ENCODE measurements at places on chromosomes 4 and X.

DNA sequence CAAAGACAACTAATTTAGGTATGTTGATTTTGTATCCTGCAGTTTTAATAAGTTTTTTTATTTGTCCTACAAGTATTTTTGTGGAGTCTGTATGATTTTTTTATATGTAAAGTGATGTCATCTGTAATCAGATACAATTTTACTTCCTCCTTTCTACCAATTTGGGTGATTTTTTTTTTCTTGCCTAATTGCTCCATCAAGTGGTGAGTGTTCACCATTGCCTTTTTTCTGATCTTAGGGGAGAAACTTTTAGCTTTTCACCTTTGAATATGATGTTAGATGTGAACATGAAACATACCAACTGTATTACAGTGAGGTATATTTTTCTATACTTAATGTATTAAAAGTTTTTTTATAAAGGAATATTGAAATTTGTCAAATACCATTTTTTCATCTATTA is 362.3 kb downstream of the PABPC4L start:
- no peak for DNase-seq

DNA sequence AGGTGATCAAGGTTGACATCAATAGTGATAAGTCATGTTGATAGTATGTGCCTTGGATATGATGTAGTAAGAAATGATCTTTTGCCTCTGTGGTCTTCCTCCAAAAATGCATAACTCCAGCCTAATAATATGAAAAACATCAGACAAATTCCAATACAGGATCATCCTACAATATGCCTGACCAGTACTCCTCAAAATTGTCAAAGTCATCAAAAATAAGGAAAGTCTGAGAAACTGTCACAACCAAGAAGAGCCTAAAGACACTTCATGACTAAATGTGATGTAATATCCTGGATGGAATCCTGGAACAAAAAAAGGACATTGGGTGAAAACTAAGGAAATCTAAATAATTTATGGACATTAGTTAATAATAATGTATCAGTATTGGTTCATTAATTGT is 50.3 kb upstream of the LCORL start:
- no peak for DNase-seq

DNA sequence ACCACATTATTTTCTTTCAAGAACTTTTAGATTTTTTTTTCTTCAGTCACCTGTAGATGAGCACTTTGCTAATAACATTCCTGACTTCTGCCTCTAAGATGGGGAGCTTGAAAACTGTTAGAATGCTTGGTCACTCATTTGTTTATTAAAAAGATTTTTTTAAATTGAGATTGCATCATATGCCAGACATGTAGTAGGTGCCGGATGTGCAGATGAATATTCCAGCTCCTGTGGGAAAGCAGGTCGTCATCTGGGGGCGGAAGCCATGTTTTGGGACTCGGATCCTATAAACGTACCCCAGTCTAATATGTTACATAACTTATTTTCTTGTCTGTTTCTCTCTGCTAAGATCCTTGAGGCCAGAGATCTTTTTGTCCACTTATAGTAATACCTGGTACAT is 236.8 kb downstream of the ARHGAP10 start:
- DNase-seq = no peak

DNA sequence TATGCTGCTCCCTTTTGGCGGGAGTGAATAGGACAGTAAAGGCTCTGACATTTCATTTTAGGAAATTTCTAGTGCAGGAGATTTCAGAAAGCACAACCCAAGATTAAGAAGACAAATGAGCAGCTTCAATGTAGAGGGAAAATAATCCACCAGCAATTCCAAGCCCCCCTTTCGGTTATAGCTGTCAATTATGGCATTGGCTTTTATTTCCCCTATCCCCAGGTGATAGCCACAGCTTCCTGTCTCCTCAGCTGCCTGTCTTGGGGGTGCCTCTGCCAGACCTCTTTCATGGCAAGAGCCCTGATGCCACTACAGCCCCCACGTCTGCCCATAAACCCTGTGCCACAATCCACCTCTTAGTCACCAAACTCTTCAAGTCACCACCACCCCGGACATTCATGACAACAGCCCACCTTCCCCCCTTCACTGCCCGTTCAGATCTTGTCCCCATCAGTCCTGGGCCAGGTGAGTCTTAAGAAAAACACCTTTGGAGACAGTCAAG is 48.4 kb upstream of the CLNK start:
- DNase-seq = no peak

All from LNCaP clone FGC (cell line).